Suprapubic skin (tissue), 4 donors: ENCODE measurements at places on chromosomes 13 and 19. TPM values are rescaled to one million over a fixed set of nuclear protein-coding genes. Genes with fewer than 3 reads are reported as not detected.

DNA sequence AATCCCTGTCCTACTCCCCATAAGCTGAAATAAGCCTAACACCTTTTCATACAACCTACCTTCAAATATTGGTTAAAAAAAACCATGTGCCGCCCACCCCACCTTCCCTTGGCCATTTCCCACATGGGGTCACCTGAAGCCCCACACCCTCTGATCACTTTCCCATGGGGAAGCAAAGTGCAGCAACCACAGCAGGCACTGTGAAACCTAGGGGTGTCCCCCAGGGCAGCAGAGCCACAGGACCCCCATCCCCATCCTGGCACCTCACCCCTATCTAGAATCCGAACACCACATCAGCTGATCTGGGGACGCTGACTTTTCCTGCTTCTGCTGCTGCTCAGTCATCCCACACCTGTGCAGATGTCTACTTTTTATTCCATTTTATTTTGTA, 19.9 kb downstream of the CEACAM21 start:
- no peak for DNase-seq
- H3K27ac ChIP-seq, result no peak overlapping the region
- peaks cover 3% of the 10 kb centered on the region for H3K4me1 ChIP-seq
- H3K27me3 ChIP-seq, result peaks cover 35% of the 10 kb centered on the region
- no peak overlapping the region for H3K4me3 ChIP-seq

DNA sequence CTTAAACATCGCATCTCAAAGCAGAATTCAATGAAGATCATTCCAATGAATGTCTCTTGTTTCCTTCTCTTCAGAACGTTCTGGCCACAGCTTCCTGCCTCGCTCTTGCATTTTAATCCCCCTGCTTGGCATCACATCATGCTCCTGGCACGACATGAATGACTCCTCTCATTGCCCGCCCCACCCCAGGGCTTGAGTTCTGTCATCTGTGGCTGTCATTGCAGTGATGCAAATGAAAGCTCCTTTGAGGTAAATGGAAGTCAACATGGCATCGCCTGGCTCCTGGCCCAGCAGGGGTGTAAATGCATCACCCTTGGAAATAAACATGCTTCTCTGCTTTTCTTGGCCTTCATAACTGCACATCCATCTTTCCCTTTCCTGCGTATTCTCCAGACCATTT, 48.6 kb downstream of the SCEL start:
- H3K4me1 ChIP-seq, result peaks cover 7% of the 10 kb centered on the region
- no peaks in the 10 kb centered on the region for H3K27me3 ChIP-seq
- H3K4me3 ChIP-seq, result no peak overlapping the region
- no peaks in the 10 kb centered on the region for H3K36me3 ChIP-seq
- H3K27ac ChIP-seq, result peak overlapping the region; percentile 57
- DNase-seq, result peak; percentile 72

DNA sequence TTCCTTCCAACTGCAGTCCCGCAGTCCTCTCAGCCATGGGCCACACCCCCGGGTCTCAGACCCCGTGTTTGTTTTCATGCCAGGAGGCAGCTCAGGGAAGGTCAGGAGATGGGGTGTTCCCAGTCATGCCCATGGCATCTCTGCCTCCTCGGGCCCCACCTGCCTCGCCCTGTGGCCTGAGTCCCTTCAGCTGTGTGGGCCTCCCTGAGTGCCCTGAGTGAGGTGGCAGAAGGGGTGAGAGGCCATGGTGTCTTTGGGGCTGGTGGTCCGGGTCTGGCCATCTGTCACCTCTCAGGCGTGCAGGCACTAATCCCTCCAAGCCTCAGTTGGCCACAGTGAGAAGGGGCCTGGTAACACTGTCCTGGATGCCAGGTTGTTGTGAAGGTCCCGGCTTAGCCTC, 10.9 kb upstream of the KDM4B start:
- no peak overlapping the region for H3K27ac ChIP-seq
- H3K4me3 ChIP-seq, result no peak overlapping the region
- no peaks in the 10 kb centered on the region for H3K36me3 ChIP-seq
- DNase-seq, result no peak

Gene CCDC8
- total RNA-seq, result 6.5 TPM
